ENCODE measurements at places on chromosomes 4 and X. TPM values are rescaled to one million over a fixed set of nuclear protein-coding genes. Genes with fewer than 3 reads are reported as not detected.

GRCh38 chrX:82141942-82142341 lies 940.0 kb downstream of the SH3BGRL start:
- H3K27ac ChIP-seq: no peak overlapping the region
- H3K27me3 ChIP-seq: no peaks in the 10 kb centered on the region
- H3K4me1 ChIP-seq: no peaks in the 10 kb centered on the region
- H3K4me3 ChIP-seq: no peak overlapping the region

DNA sequence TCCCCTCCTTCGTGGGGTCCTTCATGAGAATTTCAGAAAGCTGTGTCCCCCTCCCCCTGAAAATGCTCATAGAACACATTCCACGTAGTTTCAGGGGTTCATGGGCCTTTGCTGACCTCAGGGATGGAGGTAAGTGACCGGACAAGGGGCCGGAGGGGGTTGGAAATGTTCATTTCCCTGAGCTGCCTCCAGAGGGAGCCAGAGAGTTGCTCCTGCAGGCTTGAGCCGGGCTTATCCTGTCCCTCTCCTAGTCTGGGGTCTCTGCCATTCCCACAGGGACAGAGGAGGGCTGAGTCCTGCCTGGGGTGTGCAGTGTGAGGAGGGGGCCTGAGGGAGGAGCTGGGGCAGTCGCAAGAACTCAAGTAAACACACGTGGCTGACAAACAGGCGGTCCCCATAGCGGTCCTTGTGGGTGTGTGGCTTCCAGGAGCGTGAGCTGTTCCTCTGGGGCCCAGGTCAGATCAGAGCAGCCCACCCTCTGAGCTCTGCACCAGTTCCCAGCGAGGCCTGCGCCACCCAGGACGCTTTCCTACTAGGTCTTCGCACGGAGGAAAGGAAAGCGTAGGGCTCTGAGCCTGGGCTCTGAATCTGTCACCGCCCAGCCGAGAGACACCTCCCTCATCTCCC lies 62.5 kb downstream of the WFS1 start:
- H3K36me3 ChIP-seq: no peaks in the 10 kb centered on the region
- H3K4me1 ChIP-seq: peaks cover 3% of the 10 kb centered on the region
- no peak overlapping the region for H3K4me3 ChIP-seq
- H3K27me3 ChIP-seq: peaks cover 19% of the 10 kb centered on the region
- no peak overlapping the region for H3K27ac ChIP-seq

DNA sequence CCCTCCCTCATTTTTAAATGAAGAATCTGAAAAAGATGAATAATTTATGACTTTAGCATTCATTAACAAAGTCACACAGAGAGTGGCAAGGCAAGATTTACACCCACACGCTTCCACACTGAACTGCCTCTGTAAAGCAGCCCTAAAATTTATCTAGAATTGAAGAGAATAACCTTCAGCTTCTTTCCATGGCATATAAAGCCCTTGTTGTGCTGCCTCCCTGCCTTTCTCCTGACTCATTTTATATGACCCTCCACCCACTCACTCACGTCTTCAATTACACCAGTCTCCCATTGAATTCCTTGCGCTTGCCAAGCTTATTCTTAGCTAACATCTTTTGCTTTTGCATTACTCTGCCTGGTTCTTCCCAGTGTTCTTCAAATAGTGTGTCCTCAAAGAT lies 2649.3 kb downstream of the PCDH7 start:
- no peaks in the 10 kb centered on the region for H3K4me1 ChIP-seq
- no peaks in the 10 kb centered on the region for H3K27me3 ChIP-seq
- H3K36me3 ChIP-seq: no peaks in the 10 kb centered on the region
- no peak overlapping the region for H3K27ac ChIP-seq

- ATAC-seq: peak; percentile 96
- H3K36me3 ChIP-seq: peaks cover 66% of the 10 kb centered on the region
- peak overlapping the region; percentile 82 for H3K27ac ChIP-seq
- H3K4me3 ChIP-seq: peak overlapping the region; percentile 69
- H3K27me3 ChIP-seq: no peaks in the 10 kb centered on the region
These were observed 19.1 kb downstream of the SASH3 start for GRCh38 chrX:129798888-129799287.

GRCh38 chrX:67724359-67725110 lies 180.7 kb downstream of the AR start:
- no peaks in the 10 kb centered on the region for H3K36me3 ChIP-seq
- H3K27ac ChIP-seq: no peak overlapping the region
- H3K27me3 ChIP-seq: no peaks in the 10 kb centered on the region
- no peak overlapping the region for H3K4me3 ChIP-seq

DNA sequence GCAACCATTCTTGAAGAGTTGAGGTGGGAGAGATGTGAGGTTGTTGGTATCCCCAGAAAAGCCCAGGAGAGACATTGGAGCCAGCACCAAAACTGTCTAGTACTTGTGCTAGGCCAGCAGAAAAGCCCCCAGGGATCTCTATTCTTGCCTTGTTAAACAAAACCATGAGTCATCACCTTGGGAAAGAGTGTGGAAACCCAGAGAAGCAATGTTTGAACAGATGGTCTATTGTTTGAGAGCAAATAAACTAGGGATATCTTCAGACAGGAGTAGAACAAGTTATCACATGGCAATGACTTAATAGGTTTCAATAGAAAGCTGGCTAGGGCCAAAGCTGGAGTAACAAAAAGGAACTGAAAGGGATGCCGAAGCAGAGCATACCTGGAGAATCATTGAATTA lies 195.7 kb upstream of the CASK start:
- H3K4me3 ChIP-seq: no peak overlapping the region
- ATAC-seq: no peak
- peaks cover 4% of the 10 kb centered on the region for H3K4me1 ChIP-seq

DNA sequence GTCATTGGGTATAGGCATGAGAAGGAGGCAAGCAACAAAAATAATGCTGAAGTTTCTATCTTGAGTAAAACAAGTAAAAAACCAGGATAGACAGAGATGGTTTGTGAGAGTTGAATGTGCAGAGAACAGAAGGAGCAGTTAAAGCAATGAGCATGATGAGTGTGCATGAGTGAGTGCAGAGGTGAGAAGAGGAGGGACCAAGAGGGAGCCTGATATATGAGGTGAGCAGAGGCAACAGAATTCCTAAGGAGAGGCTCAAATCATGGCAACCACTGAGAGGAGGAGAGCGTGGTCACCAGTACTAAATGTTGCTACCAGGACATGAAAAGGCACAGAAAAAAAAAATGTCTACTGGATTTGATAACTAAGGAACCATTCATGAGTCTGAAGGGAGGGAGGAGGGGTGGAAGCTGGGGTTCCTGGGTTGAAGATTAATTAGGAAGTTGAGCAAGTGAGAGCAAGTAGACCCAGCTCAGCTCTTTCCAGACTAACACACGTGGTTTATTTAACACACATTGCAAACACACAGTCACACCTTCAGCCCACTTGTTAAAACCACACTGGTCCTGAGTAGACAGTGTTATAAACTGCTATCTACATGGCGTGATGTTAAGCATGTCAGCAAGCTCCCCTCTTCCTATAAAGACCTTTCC lies 69.0 kb upstream of the IQCM start:
- H3K4me1 ChIP-seq: no peaks in the 10 kb centered on the region
- H3K27me3 ChIP-seq: peaks cover 8% of the 10 kb centered on the region
- no peaks in the 10 kb centered on the region for H3K36me3 ChIP-seq
- no peak overlapping the region for H3K4me3 ChIP-seq

- no peaks in the 10 kb centered on the region for H3K36me3 ChIP-seq
- no peak overlapping the region for H3K27ac ChIP-seq
- no peaks in the 10 kb centered on the region for H3K27me3 ChIP-seq
- H3K4me1 ChIP-seq: no peaks in the 10 kb centered on the region
- ATAC-seq: no peak
These were observed 129.2 kb downstream of the FHDC1 start for GRCh38 chr4:153065276-153065675.

- H3K36me3 ChIP-seq: peaks cover 76% of the 10 kb centered on the region
- H3K27ac ChIP-seq: no peak overlapping the region
- H3K4me3 ChIP-seq: no peak overlapping the region
- H3K4me1 ChIP-seq: peaks cover 5% of the 10 kb centered on the region
- ATAC-seq: peak; percentile 26
These were observed 17.4 kb downstream of the QDPR start for GRCh38 chr4:17494258-17495190.

GRCh38 chr4:54233277-54233696 lies 4.2 kb downstream of the PDGFRA start:
- H3K4me3 ChIP-seq: peak overlapping the region; percentile 77
- H3K4me1 ChIP-seq: peaks cover 5% of the 10 kb centered on the region
- H3K27me3 ChIP-seq: peaks cover 31% of the 10 kb centered on the region
- H3K27ac ChIP-seq: no peak overlapping the region
- peak; percentile 93 for ATAC-seq

- ATAC-seq: no peak
- H3K4me1 ChIP-seq: no peaks in the 10 kb centered on the region
- H3K36me3 ChIP-seq: no peaks in the 10 kb centered on the region
- no peak overlapping the region for H3K4me3 ChIP-seq
- H3K27me3 ChIP-seq: no peaks in the 10 kb centered on the region
These were observed 584.8 kb upstream of the INTU start for GRCh38 chr4:127047930-127048329.

Gene OPHN1
- 0.95 TPM for total RNA-seq

Gene KDR
- not detected for total RNA-seq

Gene AREG
- total RNA-seq: 0.85 TPM

Gene WDR17
- total RNA-seq: 2.9 TPM

Gene IGSF1
- total RNA-seq: not detected

Gene CDKL2
- total RNA-seq: 2.4 TPM

Gene FGF2
- 0.11 TPM for total RNA-seq

Gene UGT2A3
- total RNA-seq: not detected

Gene SPANXA1
- total RNA-seq: not detected

Gene ADH7
- not detected for total RNA-seq
